Stimulated activated CD8-positive, alpha-beta memory T cell treated with anti-CD3 and anti-CD28 coated beads, Interleukin-15, amount 100 ng/mL, for 4 hours (primary cell): ENCODE measurements at places on chromosomes 11 and 22.

DNA sequence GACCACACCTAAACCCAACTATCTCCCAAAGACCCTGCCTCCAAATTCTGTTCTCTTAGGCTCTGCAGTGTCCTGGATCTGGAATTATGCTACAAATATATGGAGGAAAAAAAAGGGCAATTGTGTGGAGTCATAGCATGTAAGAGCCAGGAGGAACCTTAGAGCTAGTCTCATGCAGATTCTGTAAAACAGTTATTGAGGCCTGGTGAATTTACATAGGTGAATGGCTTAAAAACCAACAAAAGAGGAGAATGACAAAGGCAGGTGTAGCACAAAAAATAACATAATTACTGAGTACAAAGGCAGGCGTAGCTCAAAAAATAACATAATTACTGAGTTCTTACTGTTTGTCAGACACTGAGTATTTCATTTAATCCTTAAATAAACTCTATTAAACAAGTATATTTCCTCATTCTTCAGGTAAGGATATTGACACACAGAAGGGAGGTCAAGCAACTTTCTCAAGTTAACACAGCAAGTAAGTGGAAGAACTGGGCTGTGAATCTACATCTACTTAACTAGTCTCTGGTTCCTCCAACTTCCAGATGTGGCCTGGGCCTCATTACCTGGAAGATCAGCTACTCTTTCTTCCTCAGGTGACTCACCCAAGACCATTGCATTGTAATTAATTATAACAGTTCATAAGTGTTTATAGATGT, 938.9 kb upstream of the TENM4 start:
- DNase-seq, result no peak

GRCh38 chr11:33158596-33159275, 2.5 kb downstream of the CSTF3 start:
- DNase-seq, result no peak

DNA sequence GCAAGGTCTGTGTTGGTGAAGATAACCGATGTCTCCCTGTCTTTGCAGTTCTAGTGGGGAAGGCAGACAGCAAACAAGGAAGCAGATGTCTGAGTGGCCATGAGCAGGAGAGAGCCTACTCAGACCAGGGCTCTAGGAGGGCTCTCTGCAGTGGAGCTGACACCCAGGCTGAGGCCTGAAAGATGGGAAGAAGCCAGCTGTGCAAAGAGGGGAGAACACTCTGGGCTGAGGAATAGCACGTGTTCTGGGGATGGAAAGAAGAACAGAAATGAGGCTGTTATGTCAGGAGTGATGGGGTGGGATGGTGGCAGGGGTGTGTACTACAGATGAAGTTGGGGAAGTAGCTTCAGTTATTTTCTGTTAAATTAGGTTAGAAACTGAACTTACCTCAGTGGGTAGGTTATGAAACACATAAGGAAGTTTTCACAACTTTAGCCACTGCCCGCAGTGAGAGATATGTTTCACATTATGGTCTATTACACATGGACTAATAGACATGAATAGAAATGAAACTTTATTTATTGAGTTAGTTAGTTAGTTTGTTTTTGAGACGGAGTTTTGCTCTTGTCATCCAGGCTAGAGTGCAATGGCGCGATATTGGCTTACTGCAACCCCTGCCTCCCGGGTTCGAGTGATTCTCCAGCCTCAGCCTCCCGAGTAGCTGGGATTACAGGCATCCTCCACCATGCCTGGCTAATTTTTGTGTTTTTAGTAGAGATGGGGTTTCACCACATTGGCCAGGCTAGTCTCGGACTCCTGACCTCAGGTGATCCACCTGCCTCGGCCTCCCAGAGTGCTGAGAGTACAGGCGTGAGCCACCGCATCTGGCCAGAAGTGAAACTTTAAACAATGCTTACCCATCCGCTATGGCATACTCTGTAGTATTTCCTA, 7.8 kb downstream of the DCPS start:
- no peak for DNase-seq

DNA sequence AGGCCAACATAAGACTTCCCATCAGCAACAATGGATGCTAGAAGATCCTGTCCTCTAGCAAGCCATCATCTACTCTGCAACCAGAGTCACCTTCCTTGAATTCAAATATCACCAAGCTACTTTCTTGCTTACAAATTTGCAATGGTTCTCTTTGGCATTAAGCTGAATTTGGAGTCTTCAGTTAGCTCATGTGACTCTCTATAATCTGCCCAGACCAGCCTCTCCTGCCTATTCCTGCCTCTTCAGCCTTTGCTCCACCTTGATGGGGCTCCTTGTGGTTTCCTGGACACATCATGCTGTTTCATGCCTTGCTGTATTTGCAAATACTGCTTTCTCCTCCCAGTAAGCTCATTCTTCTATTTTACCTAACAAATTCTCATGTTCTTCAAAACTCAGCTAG, 82.3 kb downstream of the RASSF10 start:
- no peak for DNase-seq

DNA sequence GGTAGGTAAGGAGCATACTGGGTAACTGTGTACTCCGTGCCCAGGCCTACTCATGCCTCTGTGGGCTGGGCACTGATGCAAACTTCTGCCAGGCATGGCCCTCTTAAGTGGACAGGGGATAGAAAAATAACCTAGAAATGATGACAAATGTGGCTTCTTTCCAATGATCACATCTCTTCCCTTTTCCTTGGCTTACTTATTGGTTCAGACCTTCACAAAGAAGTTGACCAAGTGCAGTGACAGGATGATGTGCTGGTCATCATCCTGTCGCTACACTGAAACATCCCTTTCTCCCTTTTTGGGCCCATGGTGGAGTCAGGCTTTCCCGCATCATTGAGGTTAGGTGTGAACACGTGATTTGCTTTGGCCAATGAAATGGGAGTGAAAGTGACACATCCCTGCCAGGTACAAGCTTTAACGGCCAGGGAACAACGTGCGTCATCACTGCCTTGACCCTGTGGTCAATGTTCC, 31.8 kb upstream of the APOBEC3A start:
- no peak for DNase-seq

DNA sequence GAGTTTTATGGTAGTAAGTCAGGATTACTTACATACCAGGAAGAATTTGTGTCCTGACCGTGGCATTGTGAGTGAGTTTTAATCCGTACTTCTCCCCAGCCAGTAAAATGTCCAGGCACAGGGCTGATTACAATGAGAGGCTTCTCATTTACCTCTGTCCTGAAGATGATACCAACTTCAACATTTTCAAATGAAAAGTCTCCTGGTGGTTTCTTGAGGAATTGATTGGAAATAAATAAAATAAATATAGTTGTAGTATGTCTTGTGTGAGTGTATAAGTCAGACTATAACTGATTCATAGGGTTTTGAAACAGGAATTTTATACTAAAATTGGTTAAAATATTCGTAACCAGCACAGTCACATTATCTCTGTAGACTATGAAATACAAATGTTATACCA, 382.5 kb downstream of the ETS1 start:
- no peak for DNase-seq

- DNase-seq, result no peak
Observed at GRCh38 chr22:20238536-20238900, 29.6 kb downstream of the RTN4R start.

GRCh38 chr11:109088086-109088485, 333.9 kb upstream of the C11orf87 start:
- no peak for DNase-seq

- DNase-seq, result no peak
Observed at GRCh38 chr11:62152245-62153086, 28.7 kb downstream of the INCENP start.

DNA sequence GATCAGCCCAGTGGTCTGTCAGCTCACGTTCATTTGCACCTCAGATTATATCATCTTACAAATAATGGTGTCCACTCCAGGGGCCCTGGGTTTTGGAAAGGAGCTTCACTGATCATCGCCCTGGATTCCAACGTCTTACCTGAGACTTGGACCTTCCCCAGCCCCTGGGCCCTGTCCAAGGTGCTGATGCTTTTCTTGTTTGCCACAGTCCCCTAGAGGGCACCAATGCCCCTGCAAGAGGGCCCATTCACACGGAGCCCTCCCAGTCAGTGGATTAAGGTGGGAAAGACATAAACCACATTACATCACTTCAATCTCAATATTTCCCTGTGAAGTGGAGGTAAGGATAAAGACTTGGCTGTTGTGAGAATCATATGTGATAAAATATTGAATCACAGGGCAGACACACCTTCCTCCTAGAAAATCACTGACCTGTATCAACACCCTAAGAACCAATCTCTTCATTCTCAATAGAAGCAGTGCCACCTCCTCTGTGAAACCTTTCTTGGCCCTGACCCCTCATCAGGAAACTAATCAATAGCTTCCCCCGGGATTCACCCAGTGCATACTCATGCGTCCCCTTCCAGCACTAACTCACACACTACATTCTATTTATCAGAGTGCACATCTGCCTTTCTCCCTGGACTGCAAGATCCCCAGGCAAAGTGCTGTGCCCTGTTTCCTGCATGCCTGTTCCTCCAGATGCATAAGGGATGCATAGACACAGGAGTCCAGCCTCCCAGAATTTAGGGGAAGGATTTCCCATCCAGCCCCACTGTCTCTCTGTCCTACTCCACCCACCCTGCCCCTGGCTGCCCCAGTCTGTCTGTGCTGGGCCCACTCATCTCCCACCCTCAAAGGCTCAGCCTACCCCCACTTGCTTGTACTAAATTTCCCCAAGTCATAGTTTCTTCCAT, 167.0 kb downstream of the BUD13 start:
- no peak for DNase-seq
